ENCODE measurements at places on chromosomes 1 and 21.

DNA sequence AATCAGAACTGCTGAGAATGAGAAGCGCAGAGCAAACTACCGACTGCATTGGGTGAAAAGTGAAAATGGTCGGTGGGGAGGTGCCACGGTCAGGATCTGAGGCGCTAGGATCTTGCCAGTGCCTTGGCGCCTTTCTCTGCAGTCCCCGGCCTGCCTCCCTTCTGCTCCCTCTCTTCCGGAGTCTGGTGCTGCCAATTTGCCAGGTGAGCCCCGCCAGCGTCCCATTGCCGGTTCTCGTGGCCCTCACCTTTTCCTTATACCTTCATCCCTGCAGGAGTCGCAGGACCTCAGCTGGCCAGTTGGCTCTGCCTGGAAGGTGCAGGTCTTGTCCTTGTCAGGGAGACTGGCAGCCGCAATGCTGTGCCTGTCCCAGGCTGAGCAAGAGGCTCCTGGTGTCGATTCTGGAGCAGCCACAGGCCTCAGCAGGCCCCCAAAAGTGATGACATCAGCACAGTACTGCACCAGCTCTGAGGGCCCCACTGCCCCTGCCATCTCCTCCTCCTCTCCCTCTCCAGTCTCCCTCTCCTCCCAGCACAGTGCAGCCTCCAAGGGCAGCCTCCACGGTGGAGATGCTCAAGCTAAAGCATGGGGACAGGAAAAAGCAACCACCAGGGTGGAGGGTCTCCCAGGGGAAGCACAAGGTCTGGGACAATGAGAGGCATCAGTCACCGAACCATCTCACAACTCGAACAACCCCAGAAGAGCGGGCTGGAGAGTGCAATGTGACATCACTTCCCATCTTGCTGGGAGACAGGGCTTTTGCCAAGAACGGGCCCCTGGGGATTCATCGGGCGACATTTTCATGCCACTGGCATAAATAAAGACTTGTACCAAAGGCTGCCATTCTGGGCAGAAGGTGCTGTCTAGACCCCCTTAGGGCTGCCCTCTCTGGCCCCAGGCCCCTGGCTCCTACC lies 37.1 kb upstream of the H6PD start:
- no peak for DNase-seq

- DNase-seq, result no peak
Measured at GRCh38 chr1:199742547-199742946, 285.0 kb upstream of the NR5A2 start.

- peak; percentile 27 for DNase-seq
Measured at GRCh38 chr1:10941891-10942541, 70.4 kb upstream of the TARDBP start.

- no peak for DNase-seq
Measured at GRCh38 chr1:222914861-222915632, 100.2 kb downstream of the DISP1 start.

DNA sequence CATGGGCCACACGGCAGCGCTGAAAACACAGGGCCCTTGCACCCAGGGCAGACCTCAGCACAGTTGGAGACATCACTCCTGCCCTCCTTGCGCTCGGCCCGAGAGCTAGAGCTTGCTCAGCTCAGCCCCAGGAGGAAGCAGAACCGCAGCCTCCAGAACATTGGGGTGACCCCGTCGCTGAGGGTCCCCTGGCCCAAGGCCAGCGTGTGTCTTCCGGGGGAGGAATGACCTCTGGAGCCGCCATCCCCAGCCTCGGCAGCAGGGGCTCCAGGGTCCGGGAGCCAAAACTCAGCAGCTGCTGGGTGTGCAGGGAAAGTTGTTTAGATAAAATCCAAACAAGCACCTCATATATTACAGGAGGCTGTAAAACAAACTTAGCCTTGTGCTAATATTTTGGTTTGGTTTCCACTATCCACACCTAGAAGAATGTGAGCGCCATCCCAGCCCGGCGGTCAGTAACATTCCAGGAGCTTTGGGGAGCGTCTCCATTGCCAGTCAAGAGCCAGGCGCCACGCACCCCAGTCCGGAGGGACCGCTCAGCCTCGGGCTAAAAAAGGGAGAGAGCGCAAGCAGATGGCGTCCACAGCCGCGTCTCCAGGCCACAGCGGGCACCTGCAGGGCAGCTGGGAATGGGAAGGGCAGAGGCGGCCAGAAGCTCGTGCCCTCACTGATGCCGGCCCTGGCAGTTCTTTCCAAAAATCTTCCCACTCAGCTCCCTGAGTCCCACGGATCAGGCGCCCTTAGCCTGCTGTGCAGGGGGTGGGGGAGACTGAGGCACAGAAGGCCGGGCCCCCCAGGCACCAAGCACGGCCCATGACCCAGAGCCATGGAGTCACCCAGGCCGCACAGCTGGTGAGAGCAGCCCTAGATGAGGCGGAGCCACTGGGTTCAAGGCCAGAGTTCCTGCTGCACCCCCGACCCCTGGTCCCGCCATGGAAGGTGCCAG lies 52.0 kb downstream of the SLX9 start:
- DNase-seq, result no peak

DNA sequence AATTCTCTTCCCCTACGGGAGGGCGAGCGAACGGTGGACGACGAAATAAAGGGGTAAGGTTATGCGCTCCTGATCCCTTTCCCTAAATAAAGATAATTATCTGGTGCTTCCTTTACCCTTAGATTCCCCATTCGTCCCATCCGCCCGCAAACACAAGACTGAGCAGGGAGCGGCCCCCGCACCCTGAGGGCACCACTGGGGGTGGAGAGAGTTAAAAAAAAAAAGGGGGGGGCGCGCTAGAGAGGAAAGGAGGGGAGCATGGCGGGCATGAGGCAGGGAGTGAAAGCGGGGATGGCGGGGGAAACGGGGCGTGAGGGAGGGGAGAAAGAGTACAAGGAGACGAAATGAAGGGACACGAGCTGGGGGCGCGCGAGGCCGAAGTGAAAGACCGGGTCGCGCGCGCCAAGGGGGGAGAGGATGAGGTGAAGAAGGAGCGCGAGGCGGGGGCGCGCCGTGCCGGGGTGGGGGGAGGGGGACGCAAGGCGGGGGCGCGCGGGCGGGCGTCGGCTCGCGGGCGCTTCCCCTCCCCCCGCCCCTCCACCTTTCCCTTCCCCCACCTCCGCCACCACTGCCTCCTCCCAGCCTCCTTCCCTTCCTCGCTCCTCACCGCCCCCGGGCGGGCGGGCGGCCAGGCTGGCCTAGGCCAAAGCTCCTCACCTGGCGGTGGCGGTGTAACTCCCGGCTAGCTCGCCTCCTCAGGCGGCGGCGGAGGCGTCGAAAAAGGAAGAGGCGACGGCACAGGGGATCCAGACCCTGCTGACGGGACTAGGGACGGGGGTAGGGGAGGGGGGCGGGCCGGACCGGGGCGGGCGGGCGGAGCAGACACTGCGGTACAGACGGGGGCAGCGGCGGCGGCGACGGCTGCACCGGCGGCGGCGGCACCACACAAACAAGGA lies 448 bp downstream of the GATAD2B start:
- peak; percentile 58 for DNase-seq

GRCh38 chr1:212238552-212238951 lies 46.7 kb upstream of the PPP2R5A start:
- no peak for DNase-seq

GRCh38 chr1:201966171-201966570 lies 10.9 kb downstream of the TIMM17A start:
- DNase-seq, result no peak

DNA sequence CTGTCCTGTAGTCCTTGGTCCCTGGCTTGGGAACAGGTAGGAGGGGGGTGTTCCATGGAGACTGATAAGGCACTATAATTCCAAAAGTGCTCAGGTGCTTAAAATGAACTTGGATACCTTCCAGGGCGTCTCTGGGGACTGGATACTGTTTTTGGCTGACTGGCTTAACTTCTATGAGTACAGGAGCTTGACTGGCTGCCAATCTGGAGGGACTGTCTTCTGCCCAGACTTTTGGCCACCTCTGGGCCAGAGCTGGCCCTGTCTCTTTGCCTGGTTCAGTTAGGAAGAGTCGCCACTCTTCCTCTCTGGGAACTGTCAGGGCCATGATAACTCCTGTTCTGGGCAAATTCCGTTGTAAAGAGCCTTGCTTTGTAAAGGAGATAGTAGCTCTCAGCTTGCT lies 407.0 kb downstream of the TGFB2 start:
- DNase-seq, result no peak

Measured in cerebellum (tissue), 4 donors.